Muscle of leg (tissue), 16 donors: ENCODE measurements at places on chromosomes 3 and 15.

GRCh38 chr3:40229963-40230362 is 79.5 kb upstream of the EIF1B start:
- DNase-seq: no peak

DNA sequence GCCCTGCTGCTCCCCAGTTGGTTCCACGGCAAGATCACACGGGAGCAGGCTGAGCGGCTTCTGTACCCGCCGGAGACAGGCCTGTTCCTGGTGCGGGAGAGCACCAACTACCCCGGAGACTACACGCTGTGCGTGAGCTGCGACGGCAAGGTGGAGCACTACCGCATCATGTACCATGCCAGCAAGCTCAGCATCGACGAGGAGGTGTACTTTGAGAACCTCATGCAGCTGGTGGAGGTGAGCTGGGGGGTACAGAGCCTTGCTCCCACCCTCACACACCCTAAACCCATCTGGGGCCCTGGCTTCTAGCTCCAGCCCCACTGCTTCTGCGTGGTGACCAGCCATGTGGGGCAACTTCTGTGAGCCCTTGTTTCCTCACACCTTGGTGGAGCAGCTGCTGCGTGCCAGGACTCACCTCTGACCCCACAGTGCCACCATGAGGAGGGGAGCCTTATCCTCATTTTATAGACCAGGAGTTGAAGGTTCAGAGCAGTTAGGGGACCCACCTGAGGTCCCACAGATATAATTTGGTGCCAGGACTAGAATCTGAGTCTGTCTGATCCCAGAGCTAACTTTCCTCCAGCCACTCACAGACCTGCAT is 13.3 kb upstream of the LMAN1L start:
- DNase-seq: no peak

DNA sequence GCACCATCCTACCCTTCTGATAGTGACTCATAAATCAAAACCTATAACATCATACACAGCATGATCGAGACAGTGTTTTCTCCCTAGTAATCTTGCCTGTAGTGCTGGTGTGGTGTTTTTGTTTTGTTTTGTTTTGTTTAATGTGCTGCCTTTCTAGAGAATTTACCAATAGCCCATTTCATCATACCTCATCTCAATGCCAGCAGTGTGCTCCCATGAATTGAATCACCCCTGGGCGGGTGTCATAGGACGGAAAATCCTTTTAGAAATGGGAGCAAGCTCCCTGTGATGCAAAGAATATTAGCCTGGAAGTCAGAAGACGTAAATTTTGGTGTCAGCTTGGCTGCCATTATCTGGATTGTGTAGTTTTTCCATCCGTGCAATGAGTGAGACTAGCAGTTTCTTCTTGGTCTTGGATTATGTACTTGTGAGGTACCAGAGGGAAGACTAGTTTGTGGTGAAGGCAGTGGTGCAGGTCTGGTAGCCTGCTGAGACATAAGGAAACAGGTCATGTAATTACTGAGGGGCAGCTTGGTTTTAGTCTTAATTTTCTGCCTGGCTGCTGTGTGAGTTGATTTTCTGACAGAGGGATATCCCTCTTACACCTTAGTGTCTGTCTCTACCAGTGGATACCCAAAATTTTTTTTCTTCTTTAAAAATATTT is 29.9 kb downstream of the IGSF10 start:
- DNase-seq: no peak

GRCh38 chr15:32956006-32956405 is 238.2 kb downstream of the GREM1 start:
- DNase-seq: peak; percentile 80

DNA sequence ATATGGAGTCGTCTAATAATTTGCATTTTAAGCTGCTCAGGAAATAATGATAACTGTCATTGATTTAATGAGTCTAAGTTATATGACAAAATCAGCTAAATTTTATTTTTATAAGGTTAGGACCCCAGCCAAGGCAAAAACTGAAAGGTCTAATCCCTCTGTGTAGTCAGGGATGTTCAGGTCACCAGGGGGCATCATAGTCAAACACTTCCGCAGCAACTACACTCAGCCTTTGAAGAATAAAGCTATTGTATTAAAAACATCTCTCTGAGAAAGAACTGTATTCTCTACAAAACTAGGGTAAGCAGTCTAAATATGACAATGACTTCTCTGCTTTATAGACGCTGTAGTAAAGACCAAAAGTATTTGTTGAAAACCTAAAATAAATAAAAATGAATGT is 15.0 kb downstream of the INTS14 start:
- peak; percentile 17 for DNase-seq

DNA sequence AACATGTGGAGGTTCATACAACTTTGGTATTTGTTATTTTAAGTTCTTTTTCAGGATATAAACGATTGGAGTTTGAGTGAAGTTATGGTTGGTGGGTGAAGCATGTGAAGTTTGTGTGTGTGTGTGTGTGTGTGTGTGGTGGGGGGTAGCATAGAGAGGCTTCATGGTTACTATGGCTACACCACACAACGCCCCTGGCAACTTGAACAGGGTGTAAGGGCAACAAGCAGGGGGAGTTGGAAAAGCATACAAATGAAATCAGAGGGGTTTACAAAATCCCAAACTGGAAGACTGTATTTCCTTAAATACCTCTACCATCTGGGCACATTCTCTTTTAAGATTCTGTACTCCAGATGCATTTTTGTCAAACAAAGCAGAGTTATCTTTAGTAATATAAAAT is 207.5 kb downstream of the SV2B start:
- no peak for DNase-seq

GRCh38 chr15:89462198-89462912 is 34.0 kb downstream of the RHCG start:
- DNase-seq: no peak

DNA sequence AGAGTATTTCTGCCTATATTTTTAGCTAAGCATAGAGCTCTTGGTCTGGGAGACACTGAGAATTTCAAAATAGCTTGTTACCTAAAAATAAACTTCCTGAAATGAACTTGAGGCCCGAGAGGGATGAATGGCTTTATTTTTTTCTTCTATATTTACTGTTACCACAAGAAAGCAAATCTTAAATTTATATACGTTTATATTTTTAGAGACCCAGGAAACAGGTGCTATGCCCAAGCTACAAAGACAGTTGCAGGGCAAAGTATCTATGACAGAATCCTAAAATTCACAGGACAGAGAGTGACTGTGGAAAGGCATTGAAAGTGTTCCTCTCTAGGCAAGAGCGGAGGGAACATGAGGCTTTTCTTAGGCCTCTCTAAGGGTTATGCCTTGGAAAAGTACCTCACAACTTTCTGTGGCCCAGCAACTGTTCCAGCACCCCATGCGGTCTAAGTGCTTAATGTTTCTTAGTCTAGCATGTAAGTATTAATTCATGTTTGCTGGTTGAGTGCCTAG is 36.5 kb downstream of the TGFBR2 start:
- DNase-seq: peak; percentile 54

GRCh38 chr3:172692751-172693338 is 18.0 kb downstream of the NCEH1 start:
- peak; percentile 32 for DNase-seq

- DNase-seq: no peak
Observed at GRCh38 chr3:52671676-52672075, 14.0 kb downstream of the PBRM1 start.

DNA sequence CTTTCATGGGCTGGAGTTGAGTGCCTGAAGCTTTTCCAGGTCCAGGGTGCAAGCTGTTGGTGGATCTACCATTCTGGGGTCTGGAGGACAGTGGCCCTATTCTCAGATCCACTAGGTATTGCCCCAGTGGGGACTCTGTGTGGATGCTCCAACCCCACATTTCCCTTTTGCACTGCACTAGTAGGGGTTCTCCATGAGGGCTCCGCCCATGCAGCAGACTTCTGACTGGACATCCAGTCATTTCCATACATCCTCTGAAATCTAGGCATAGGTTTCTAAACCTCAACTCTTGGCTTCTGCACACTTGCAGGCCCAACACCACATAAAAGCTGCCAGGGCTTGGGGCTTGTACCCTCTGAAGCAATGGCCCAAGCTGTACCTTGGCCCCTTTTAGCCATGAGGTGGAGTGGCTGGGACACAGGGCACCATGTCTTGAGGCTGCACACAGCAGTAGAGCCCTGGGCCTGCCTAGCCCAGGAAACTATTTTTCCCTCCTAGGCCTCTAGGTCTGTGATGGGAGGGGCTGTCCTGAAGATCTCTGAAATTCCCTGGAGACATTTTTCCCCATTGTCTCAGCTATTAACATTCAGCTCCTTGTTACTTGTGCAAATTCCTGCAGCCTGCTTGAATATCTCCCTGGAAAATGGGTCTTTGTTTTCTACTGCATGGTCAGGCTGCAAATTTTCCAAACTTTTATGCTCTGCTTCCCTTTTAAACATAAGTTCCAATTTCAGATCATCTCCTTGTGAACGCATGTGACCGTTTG is 6.0 kb upstream of the HACD2 start:
- no peak for DNase-seq
